Activated CD4-positive, alpha-beta T cell treated with anti-CD3 and anti-CD28 coated beads, Interleukin-2, amount 50 U/mL, for 1 hour (primary cell): ENCODE measurements at places on chromosomes 4 and X.

- DNase-seq = no peak
Observed at GRCh38 chr4:37917388-37917787, 26.5 kb downstream of the TBC1D1 start.

GRCh38 chr4:152073351-152074087 is 312.7 kb upstream of the GATB start:
- no peak for DNase-seq

- DNase-seq = no peak
Observed at GRCh38 chrX:152901816-152902501, 4.1 kb downstream of the ZNF185 start.

DNA sequence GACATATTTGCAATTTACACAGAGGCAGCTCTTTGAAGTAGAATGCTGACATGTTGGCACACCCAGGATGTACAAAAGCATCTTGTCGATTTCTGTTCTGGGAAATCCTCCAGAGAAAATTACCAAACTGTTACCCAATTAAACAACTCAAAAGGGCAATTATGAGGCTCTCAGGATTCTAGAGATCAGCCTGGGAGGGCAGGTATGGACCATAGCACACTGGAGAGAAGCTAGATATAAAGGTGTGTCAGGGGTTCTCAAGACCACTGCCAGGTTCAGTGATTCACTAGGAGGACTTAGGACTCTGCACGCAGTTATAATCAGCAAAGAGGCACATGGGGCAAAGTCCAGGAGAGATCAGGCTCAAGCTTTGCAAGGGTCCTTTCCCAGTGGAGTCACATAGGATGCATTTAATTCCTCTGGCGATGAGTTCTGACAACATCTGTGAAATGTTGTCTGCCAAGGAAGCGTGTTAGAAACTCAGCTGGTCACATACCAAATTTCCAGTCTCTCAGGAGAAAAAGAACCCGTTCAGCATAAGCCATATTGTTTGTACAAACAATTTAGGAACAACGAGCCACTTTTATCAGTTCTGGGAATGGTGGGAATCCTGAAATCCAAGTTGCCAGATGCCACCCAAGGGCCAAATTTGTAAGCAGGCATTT is 100.8 kb downstream of the SYTL5 start:
- no peak for DNase-seq

DNA sequence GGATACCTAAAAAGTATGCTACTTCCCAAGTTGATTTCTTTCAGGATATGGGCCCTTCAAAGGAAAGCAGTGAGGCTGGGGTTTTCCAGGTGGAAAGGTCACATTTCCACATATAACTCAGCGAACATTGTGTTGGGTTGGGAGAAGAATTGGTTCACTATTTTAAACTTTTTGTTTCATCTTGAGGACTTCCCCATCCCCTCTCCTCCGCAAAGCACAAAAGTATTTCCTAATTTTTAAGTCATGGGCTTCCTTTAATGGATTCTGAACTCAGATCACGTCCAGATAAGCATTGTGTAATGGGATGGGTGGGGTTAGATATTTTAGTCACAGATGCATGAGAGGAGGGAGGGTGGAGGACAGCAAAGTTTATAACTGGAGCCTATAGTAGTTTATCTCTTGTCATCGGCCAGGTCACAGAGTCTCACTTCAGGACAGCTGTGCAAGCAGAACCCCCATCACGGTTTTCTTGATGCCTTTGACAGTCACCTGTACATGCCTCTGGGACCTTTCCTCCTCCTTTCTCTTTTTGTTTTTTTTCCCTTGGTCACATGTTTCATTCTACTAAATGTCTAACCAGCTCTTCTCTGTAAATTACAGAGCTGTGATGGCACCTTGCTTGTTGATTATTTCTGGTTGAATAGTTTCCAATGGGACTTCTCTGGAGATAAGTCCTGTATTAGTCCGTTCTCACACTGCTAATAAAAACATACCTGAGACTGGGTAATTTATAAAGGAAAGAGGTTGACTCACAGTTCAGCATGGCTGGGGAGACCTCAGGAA is 115.4 kb downstream of the PTTG2 start:
- DNase-seq = no peak

GRCh38 chrX:141314441-141314840 is 72.1 kb upstream of the SPANXC start:
- no peak for DNase-seq

GRCh38 chr4:141058591-141059512 is 74.4 kb downstream of the RNF150 start:
- DNase-seq = no peak

GRCh38 chrX:107398115-107398514 is 51.3 kb upstream of the FRMPD3 start:
- DNase-seq = no peak

- peak; percentile 32 for DNase-seq
Observed at GRCh38 chrX:153708415-153708814, 15.8 kb downstream of the BCAP31 start.

DNA sequence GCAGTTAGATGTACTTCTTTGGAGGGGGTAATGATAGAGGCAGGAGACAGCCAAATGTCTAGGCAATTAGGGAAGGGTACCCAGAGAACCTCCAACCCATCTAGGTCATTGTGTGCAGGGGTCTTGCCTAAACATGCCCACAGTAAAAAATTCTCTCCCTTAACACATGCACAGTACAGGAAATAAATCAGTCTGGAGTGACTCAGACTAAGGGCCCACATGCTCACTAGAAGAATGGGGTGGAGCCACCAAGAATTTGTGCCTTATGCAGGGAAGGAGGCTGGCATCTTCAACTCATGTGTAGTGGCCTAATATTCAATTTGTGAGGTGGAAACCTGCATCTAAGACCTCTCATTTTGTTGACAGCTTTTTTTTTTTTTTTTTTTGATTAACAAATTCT is 945.3 kb upstream of the GRIA3 start:
- DNase-seq = no peak

DNA sequence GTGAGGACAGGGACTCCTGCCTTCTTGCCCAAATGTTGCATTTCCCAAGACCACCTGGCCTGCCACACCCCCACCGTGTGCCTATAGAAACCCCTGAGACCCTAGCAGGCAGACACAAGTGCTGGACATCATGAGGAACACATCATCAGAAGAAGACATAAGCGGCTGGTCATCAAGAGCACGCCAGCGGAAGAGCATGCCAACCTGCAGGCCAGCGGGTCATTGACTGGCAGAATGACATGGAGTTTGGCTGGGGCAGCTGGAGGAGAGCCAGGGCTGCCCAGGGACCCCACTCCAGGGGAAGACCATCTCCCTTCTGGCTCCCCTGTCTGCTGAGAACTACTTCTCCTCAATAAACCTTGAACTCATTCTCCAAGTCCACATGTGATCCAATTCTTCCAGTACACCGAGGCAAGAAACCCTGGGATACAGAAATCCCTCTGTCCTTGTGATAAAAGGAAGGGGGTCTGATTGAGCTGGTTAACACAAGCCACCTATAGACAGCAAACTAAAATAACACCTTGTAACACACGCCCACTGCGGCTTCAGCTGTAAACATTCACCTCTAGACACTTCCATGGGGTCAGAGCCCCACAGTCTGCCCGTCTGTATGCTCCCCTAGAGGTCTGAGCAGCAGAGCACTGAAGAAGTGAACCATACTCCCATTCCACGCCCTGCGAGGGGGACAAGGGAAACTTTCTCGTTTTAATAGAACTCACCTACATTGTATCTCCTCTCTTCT is 164.8 kb upstream of the EMCN start:
- DNase-seq = no peak

GRCh38 chrX:119647552-119648420 is 41.6 kb upstream of the NKRF start:
- DNase-seq = peak; percentile 39

DNA sequence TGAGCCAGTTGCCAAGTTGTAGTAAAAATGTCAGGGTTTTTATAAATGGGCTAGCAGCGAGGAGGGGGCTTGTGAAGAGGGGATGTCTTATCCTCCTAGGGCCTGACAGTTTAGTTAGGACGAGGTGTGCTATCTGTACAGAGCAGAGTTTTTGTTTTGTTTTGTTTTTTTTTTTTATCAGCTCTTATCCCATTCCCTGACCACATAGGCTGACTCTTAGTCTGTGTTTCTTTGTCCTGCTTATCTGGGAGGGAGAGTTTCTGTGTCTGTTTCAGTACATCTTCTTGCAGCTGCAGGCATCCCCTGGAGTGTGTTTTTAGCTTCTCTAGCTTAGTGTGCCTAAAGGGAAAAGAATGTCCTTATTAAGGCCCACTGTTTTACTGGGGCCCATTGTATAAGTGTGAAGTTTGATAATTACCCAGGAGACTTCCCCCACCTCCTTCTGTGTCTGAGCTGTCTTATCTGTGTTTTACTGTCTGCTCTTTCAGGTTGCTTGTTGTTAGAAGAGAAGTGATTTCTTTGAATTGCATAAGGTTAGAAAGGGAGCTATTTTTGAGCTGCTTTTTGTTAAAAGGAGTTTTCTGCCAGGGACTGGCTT is 32.0 kb downstream of the PAGE2 start:
- DNase-seq = no peak

- no peak for DNase-seq
Observed at GRCh38 chrX:57451426-57452020, 140.3 kb upstream of the ZXDB start.

DNA sequence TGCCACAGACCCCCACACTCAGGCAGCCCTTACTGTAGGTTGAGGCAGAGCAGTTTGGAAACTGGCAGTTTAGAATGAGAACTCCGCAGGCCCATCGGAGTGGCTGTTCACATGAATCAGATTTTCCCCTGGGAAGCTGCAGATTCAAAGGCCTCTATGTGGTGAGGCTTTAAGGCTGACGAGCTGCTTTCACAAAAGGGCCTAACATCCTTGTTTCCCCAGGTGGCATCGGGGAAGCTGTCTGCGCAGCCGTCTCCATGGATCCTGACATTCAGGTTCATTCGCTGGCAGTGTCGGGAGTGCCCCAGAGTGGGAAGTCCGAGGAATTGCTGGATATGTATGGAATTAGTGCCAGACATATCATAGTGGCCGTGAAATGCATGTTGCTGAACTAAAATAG is 33.7 kb downstream of the TKTL1 start:
- no peak for DNase-seq

DNA sequence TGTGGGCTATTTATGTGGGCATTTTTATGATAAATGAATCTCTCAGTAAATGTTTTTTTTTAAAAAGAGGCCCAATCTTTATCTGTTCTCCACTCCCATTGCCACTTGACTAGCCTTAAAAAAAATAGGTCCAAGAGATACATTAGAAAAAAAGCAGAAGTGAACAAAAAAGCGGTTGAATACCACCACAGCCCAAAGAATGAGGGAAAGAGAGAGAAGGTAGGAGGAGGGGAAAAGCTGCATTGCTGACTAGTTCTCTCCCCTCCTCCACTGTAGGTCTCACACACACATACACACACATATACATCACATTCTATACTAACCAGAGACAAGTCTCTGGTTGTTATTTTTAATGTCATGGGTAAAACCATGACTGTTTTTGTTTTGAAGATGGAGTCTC is 95.8 kb upstream of the IL13RA1 start:
- no peak for DNase-seq

GRCh38 chrX:19629541-19629940 is 114.2 kb upstream of the MAP3K15 start:
- DNase-seq = no peak

DNA sequence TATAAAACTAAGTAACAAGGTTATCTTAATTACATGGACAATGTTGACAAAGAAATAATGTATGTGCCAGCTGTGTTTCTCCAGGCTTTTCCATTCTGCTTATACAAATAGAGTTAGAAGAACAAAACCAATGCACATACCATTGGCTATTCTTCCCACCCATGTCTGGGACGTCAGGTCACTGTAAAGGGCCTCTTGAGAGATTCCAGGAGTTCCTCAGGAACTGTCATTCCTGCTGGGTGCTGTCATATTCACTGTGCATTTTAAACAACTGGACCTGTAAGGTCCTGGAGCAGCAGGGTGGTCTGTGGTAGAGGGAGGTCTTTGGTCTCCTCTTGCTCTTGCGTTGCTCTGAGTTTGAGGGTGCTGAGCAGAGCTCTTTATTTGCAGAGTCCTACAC is 74.6 kb upstream of the AP1S2 start:
- no peak for DNase-seq

- no peak for DNase-seq
Observed at GRCh38 chrX:20974326-20974725, 399.9 kb upstream of the CNKSR2 start.

DNA sequence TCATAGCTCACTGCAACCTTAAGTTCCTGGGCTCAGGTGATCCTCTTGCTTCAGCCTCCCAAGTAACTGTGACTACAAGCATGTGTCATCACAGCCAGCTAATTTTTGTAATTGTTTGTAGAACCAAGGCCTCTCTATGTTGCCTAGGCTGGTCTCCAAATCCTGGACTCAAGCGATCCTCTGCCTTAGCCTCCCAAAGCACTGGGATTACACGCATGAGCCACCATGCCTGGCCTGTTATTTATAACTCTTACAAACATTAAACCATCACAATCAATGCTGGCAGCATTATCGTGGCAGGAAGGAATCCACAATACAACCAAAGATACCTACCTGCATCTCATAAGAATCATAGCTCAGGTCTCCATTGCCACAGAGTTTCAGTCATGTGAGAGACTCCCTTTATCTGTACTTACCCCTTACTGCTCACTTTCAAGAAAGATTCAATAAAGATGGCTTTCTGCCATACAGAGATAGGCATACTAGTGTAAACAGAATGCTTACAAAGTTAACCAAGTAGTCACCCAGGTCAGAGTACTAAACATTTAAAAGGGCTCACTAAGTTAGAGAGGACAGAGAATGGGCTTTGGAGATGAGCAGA is 48.5 kb downstream of the SMIM31 start:
- DNase-seq = no peak

- no peak for DNase-seq
Observed at GRCh38 chr4:153481478-153481877, 15.3 kb downstream of the TMEM131L start.

DNA sequence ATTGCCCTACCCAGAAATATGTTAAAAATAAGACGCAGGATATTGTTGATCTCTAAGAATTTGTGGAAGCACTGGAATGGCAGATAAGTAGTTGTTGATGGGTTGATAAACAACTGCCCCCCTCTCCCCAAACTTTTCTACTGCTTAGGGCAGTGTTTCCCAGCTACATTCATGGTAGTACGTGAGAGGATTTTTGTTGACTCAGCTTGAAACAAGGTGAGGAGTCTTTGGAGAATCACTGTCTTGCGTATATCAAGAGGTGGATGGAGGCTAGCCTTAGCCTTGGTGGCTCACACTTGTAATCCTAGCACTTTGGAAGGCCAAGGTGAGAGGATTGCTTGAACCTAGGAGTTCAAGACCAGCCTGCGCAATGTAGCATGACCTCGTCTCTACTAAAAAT is 5.7 kb downstream of the ENOPH1 start:
- DNase-seq = no peak

DNA sequence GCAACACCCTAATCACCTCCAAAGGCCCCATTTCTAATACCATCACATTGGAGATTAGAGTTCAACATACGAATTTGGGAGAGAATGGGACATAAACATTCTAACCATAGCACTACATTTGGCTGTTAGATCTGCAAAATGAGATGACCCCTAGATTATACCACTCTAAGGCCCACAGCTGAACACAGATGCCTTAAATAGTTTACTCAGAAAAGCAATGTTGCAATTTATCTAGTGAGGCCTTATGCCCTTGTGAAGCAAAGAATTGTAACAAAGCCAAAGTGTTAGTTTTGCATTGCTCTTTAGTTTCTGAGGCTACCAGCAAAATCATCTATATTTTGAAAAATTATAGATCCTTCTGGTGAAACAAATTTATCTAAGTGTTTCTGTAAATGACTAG is 31.6 kb upstream of the ARHGEF6 start:
- no peak for DNase-seq

GRCh38 chr4:151013491-151013890 is 1.6 kb downstream of the LRBA start:
- DNase-seq = no peak

GRCh38 chrX:47296766-47297365 is 64.1 kb downstream of the USP11 start:
- DNase-seq = no peak

- DNase-seq = no peak
Observed at GRCh38 chrX:150036181-150036580, 97.9 kb upstream of the EOLA2 start.
